ENCODE measurements at places on chromosomes 1 and 21.

DNA sequence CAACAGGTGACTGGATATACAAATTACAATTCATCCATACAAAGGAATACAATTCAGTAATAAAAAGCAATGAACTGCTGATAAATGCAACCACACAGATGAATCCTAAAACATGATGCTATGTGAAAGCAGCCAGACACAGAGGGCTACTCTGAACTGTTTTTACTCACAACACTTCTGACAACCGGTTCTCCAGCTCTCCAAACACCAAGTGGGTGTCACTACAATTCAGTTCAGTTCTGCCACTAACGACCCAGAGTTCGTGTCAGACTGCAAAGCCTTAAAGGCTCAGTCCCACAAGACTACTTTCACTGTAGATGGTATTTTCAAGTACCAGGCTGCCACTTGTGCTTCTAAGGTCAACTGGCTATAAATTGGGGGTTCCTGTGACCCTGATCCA lies 119.4 kb downstream of the SLC16A1 start:
- no peak for DNase-seq

DNA sequence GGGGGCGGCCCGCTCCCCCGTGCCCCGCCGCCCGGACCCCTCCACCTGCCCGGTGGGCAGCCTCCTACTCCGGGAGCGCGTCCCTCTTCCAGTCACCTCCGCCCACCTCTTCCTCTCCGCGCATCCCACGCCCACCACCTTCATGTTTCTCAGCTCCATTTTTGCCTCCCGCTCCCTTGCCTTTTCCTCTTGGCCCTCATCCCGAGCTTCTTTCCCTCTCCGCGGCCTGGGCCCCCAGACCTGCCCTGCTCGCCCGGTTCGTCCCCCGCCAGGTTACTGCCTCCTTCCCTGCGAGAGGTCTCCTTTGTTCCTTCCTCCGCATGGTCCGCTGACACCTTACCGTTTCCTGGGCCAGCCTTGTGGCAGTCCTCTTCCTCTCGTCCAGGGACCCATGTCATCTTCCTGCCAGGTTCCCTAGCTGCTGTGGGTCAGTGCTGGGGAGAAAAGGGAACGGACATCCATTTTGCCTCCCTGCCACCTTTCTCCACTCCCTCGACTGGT lies 563 bp downstream of the QSOX1 start:
- DNase-seq: no peak

DNA sequence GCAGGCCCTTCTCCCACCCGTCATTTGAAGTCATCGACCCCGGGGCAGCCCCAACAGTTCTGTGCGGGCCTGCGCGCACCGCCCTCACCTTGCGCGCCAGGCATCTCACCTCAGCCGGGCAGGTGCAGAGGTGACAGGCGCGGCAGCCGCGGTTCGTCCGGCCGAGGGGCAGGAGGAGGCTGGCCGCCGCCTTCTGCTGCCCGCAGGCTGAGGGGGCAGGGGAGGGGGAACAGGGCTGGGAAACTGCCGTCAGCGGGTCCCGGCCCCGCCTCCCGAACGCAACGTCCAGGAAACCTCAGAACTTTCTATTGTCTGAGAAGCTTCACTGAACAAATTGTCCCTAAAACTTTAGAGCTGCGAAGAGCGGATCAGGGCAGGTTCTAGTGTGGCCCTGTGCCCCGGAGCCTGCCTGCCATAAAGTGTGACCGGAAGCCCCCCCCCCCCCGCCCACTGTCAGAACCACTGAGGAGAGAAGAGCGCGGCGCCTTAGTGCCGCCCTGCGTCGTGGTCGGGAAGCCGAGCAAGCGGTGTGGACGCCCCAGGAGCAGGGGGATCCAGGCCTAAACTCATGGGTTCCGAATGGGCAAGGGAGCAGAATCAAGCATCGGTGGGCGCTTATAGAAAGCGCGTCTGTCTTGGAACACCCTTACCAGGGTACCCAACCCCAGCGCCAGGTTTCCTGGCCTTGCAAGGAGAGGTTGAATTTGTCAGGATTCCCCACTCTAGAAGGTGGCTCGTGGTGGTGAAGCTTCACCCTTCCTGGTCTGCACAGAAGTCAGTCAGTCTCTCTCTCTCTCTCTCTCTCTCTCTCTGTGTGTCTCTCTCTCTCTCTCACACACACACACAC lies 13.3 kb upstream of the TBX15 start:
- no peak for DNase-seq

DNA sequence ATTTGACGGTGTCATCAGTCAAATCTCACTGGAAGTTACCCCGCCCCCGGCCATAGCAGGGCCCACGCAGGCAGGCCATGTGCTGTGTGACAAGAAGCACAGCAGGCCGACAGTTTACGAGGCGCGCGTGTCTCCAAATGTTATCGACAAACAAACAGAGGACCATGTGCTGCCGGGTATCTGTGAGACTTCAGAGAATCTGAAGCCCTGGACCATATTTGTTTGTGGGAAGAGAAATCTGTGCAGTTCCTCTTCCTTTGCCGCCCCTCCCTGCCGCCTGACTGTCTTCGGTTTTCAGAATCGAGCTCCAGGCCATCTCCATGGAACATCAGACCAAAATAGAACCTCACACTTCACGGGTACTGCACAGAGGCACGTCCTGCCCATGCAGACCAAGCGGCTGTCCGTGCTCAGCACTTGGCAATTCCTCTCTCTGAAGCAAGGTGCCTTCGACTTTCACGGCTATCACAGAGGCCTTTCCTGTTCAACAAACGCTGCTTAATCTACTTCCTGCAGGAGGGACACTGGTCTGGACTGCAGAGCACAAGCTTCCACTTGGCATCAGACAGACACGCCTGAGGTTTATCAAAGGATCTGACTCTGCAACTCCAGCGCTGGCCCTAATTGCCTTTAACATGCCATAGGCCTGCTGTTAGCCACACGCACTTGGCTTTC lies 135.7 kb upstream of the KRTAP19-8 start:
- DNase-seq: no peak

- no peak for DNase-seq
Measured at GRCh38 chr1:77794550-77794949, 15.1 kb downstream of the MIGA1 start.

Measured in thymus (tissue), 14 donors.